ENCODE measurements at places on chromosomes 7 and 10. TPM values are rescaled to one million over a fixed set of nuclear protein-coding genes. Genes with fewer than 3 reads are reported as not detected.

C7orf57 gene
- total RNA-seq: not detected

NUTM2E gene
- not detected for total RNA-seq

DYNC1I1 gene
- total RNA-seq: not detected

POMZP3 gene
- 9.6 TPM for total RNA-seq

ELMO1 gene
- 127 TPM for total RNA-seq

OR13A1 gene
- not detected for total RNA-seq

MMRN2 gene
- not detected for total RNA-seq

NFKB2 gene
- total RNA-seq: 313 TPM

SPDYE5 gene
- total RNA-seq: not detected

LEP gene
- not detected for total RNA-seq

LZTS2 gene
- 19.2 TPM for total RNA-seq

GHRHR gene
- not detected for total RNA-seq

CYP2C19 gene
- not detected for total RNA-seq

SFTPA1 gene
- not detected for total RNA-seq

OAT gene
- total RNA-seq: 24.5 TPM

IPMK gene
- 4.2 TPM for total RNA-seq

FOXI2 gene
- not detected for total RNA-seq

AHR gene
- total RNA-seq: 17.1 TPM

CYP26A1 gene
- total RNA-seq: not detected

CASP2 gene
- 103 TPM for total RNA-seq

GOT1 gene
- total RNA-seq: 30.2 TPM

RAPGEF5 gene
- 0.17 TPM for total RNA-seq

CALCR gene
- total RNA-seq: not detected

EN2 gene
- not detected for total RNA-seq

PRSS2 gene
- total RNA-seq: not detected

CFAP70 gene
- 0.44 TPM for total RNA-seq

FRMD4A gene
- not detected for total RNA-seq

MARVELD1 gene
- 2.7 TPM for total RNA-seq

NODAL gene
- total RNA-seq: not detected

SCIN gene
- total RNA-seq: 0.02 TPM

KRIT1 gene
- 52.7 TPM for total RNA-seq
